NCI-H446 treated with DMSO at 0.1 percent for 48 hours (cell line): ENCODE measurements at places on chromosomes 13 and 19.

GRCh38 chr13:44903574-44903985, 85.7 kb downstream of the NUFIP1 start:
- peak; percentile 7 for DNase-seq

DNA sequence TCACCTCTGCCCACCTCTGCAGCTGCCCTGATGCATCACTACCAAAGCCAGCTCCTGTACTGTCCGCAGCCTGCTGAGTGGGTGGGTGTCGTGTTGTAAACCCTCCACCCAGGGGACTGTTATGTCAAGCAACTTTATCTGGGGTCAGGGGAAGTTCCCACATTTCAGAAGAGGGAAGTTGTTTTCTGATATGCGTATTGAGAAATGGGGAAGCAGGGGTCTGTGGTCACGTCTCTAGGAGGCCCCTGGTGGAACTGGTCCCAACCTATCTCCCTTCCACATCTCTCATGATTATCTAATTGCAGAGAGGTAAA, 31.2 kb downstream of the CLEC17A start:
- no peak for DNase-seq

- DNase-seq: peak; percentile 1
These were observed 343.9 kb downstream of the PCDH9 start for GRCh38 chr13:66886264-66886663.

DNA sequence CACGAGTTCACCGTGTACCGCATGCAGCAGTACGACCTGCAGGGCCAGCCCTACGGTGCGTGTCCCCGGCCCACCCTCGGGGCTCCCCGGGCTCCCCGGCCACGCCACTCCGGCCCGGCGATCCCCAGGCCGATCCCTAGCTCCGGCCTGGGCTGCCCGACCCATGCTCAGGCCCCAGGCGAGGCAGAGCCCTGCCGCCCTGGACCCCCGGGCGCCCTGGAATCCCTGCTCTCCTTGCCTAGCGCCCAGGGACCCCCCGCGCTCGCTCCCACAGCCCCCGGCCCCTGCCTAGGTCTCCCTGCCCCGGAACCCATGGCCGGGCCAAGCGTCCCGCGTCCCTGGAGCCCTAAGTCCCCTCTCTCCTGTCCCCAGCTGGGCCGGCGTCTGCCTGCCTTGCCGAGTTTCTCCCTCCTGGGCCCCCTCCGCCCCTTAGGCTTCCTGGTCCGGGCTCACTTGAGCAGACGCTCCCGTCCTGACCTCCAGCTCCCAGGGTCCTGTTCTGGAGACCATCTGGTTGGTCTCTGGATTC, 494 bp downstream of the NCLN start:
- no peak for DNase-seq

DNA sequence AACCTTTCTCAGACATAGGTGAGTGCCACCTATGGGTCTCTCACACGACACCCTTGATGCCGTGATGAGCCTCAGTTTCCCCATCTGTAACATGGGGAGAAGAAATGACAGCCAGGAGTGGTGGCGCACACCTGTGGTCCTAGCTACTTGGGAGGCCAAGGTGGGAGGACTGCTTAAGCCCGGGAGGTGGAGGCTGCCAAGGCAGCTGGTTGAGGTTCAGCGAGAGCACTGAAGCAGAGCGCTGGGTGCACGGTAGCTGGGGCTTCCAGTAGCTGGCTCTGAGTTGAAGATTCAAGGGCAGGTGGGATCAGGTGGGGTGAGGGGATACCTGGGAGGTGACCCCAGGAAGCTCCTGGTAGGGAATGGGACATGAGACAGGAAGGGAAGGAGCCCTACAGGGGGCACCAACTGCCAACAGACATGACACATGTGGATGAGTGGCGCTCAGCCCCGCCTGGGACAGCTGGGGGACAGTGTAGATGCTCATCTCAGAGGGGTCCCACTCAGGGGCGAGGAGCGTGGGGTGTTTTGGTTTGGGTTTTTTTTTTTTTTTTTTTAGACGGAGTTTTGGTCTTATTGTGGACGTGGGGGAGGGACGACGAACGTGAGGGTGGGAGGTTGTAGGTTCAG, 6.5 kb upstream of the SSBP4 start:
- DNase-seq: no peak

GRCh38 chr19:49700563-49700962, 9.6 kb downstream of the CPT1C start:
- DNase-seq: no peak

GRCh38 chr19:46715975-46716671, 791 bp downstream of the PRKD2 start:
- no peak for DNase-seq

- no peak for DNase-seq
These were observed 52.6 kb downstream of the MAP4K1 start for GRCh38 chr19:38564981-38565690.

DNA sequence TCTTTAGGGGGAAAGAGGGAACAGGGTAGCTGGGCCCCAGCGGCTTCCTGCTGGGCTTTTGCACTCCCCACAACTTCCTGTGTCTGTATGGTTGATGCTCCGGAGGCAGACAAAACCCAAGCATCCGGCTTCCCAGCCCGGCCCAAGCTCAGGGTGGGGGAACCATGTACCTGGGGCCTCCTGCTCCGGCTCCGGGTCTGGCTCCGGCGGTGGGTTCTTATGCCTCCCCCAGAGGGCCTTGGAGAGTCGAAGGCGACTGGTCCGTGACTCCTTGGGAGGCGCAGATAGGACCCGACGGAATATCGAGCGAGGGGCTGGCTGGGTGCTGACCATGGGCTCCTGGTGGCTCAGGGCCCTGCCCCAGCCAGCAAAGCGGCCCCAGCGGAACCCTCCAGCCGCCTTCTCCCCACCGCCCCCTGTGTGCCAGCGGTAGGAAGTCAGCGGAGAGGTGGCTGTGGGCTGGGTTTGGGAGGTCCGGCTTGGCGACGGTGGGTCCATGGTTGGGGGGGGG, 428 bp downstream of the RASAL3 start:
- DNase-seq: no peak

GRCh38 chr13:113080901-113081521, 24.6 kb upstream of the F7 start:
- no peak for DNase-seq

DNA sequence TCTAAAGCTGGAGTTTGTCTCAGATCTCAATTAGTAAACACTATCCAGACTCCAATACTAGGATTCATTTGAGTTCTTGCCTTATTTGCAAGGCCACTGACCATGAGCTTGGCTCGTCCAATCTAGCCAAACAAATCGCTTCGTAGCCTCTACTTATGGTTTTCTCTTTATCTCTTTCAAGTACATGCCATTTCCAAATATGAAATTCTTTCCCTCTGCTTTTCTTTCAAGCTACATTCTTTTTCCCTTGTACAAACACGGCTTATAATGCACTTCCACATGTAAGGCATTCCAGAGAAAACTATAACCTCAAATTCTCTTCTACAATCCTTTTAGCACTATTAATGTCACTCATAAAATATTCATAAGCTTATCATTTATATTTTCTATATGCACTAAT, 10.9 kb upstream of the N4BP2L1 start:
- DNase-seq: no peak

- DNase-seq: no peak
These were observed 18.8 kb downstream of the HPN start for GRCh38 chr19:35060160-35060855.

GRCh38 chr19:54282686-54283470, 2.0 kb upstream of the LILRB2 start:
- DNase-seq: no peak

GRCh38 chr13:113749507-113749906, 9.5 kb upstream of the TMEM255B start:
- DNase-seq: no peak

- DNase-seq: peak; percentile 15
These were observed 141.3 kb downstream of the FGF9 start for GRCh38 chr13:21812192-21812626.

- no peak for DNase-seq
These were observed 899 bp downstream of the GIPC3 start for GRCh38 chr19:3586127-3586626.

GRCh38 chr13:44305917-44306370, 67.7 kb upstream of the SERP2 start:
- DNase-seq: no peak

DNA sequence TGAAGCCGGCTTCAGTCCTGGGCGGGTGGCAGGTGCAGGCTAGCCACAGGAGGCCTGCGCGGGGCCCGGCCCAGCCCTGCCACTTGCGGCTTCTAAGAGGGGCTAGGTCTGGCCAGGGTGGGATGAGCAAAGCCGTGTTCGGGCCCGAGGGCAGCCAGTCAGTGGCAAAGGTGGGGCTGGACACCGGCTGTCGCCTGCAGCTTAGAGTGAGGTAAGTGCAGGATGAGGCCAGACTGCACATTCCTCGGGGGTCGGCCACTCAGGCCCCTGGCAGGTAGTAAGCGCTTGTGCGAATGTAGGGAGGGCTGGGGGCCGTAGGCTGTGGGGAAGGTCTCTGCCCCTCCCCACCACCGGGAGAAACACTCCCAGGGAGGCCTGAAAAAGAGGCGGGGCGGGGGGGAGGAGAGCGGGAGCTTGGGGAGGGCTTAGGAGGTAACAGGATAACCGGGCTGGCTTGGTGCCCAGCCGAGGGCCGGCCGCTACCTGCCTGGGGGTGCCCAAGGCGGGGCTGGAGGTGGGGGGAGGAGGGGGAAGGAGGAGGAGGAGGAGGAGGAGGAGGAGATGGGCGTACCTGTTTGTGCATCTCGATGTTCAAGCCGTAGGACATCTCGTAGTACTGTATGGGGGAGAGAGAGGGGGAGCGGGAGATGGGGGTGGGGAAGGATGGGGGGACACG, 6.4 kb downstream of the TLE5 start:
- DNase-seq: peak; percentile 42

DNA sequence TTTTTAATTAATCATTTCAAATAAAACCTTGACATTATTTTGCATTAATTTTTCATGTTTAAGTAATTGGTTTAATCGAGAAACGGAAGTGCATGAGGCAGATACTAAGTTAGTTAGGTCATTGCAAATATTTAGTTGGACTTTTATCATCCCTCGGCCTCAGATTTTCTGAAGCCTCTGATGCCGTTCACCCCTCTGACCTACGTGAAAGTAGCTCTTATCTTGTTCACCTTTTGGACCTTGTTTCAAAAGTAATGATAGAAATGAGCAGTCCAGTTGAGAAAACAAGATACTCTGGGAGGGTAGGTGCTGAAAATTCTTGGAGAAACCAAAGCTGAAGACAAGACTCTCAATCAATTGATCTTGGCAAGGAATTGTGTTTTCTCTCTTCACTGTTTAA, 23.0 kb downstream of the LAIR2 start:
- DNase-seq: no peak

DNA sequence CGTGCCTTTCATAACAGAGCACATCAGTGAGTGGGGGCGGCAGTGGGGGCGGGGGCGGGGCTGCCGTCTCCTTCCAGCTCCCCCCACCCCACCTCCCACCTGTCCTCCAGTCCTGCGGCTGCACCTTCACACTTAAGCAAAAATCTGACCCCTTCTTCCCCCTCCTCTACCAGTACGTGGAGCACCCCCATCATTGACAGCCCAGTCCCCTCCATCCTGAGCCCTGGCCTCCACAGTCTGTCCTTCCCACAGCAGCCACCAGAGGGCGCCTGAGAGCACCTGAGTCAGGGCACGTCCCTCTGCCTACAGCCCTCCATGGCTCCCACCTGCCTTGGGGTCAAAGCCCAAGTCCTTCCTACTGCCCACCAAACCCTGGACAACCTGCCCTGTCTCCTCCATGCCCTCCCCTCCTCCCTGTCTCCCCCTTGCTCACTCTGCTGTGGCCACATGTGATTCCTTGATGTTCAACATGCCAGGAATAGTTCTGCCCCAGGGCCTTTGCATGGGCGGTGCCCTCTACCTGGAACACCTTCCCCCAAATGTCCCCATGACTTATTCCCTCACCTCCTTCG, 4.0 kb downstream of the EBI3 start:
- no peak for DNase-seq

- peak; percentile 11 for DNase-seq
These were observed 15.6 kb upstream of the WASF3 start for GRCh38 chr13:26541678-26542568.

- no peak for DNase-seq
These were observed 300.7 kb downstream of the DCT start for GRCh38 chr13:94178625-94179244.

- no peak for DNase-seq
These were observed 2.0 kb downstream of the PALM start for GRCh38 chr19:710767-711166.

GRCh38 chr13:39496506-39496905, 106.5 kb downstream of the LHFPL6 start:
- no peak for DNase-seq

- DNase-seq: no peak
These were observed 81.1 kb upstream of the SERP2 start for GRCh38 chr13:44292545-44292944.

DNA sequence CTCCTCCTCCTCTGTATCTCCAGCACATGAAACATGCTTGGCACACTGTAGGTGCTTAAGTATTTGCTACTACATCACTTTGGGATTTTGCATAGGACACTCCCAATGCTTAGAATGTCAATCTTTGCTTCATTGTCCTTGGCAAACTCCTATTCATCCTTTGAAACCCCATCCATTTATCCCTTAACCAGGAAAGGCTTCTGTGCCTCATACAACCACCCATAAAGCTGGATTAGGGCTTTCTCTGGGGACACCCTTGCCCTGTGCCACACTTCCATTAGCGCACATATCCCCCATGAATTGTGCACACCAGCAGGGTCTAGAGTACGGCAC, 5.8 kb upstream of the EPS8L1 start:
- DNase-seq: no peak

- DNase-seq: no peak
These were observed 136.1 kb upstream of the SPACA7 start for GRCh38 chr13:112240076-112240475.

DNA sequence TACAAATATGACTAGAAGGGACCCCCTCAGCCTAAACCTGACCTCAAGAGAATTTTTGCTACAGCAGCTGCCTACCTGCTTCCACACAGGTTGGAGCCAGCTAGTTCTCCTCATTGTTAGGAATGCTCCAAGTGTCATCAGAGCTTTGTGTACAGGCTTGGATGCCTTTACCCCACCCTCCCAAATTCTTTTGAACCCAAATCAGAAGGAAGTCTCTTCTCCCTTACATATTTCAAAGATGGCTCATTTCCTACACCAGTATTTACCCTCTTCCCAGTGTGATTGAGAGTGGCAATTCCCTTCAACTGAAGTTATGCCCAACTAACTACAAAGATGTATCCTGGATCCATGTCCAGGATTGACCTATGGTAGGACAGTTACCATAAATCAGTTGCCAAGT, 323.2 kb downstream of the OXGR1 start:
- DNase-seq: no peak

DNA sequence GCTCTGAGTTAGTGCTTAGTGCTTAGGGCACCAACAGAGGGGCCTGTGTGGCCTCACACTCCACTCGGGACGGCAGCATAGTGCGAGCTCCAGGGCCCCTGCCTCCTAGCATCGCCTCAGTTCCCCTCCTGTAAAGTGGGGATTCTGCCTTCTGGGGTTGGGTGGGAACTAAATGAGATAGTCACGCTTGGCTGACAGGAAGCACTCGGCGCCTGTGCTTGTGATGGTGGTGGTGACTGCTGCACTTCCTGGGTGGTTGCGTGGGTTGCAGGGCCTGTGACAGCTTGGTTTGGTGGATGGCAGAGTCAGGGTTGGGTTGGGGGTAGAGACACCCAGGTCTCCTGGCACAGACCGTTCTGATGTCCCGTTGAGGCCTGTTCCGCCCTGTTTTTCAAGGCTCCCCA, 7.7 kb downstream of the PLEKHF1 start:
- no peak for DNase-seq

GRCh38 chr13:112247471-112248405, 128.4 kb upstream of the SPACA7 start:
- DNase-seq: no peak

- no peak for DNase-seq
These were observed 62.3 kb downstream of the GSX1 start for GRCh38 chr13:27854606-27855005.

- no peak for DNase-seq
These were observed 336.0 kb downstream of the ATP8A2 start for GRCh38 chr13:25707726-25708125.

GRCh38 chr19:52494518-52494917, 33.0 kb upstream of the ZNF808 start:
- no peak for DNase-seq
